Hematopoietic multipotent progenitor cell treated with erythropoietin and hydrocortisone succinate and interleukin-3 and kit ligand, for 15 days (in vitro differentiated cells): ENCODE measurements at places on chromosomes 12 and 14.

- no peak for DNase-seq
Measured at GRCh38 chr14:102969060-102969791, 46.8 kb downstream of the AMN start.

DNA sequence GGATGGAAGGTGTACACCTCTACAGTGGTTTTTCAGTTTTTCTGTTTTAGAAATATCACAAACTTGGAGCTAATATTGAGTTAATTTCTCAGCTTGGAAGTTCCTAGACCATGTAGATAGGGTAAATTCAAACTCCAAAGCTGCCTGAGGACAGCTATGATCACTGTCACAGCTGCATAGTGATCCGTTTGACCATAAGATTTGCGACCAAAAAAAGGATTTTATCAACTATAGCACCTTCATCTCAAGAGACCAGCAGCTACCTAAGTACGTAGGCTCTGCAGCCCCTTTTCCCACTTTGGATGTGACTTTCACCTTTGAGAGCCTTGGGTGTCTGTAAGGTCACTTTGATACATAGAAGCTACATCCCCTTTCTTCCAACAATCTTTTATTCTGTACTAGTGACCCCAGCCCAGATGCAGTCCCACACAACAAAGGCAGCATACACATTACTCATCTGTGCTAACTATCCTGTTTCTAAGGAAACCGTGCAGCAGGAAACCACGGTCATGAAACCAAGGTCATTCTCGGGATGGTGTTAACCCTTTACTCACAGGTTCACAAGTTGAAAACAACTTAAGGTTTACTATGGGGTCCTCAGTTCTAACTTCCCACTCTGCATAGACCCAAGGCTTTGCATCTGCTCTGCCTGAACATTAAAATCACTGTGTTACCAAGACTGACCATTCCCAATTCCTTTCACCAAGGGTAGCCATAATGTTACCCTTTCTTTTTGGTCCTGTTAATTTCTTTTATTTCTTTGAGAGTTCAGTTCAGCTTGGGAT, 75.4 kb downstream of the IFT81 start:
- no peak for DNase-seq

- DNase-seq = no peak
Measured at GRCh38 chr14:76131071-76131965, 20.4 kb upstream of the GPATCH2L start.

DNA sequence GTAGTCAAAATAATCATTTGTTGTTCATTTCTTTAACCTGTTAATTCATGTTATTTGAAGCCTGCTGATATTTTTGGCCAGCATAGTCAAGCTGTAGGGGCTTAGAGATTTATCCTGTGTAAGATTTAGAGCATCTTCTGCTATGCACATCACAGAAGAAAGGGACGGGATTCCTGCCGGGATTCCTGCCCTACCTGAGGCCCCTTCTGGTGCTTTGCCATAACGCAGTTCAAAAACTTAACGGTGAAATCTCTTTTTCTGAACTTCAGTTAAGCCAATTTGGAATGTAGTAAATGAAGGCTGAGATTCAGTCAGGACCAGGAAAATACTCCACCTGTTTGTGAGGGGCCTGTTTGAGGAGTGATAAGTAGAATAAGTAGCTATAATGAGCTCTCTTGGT, 50.7 kb upstream of the TMEM260 start:
- no peak for DNase-seq

GRCh38 chr12:106866426-106867080, 89.2 kb upstream of the TMEM263 start:
- DNase-seq = no peak

DNA sequence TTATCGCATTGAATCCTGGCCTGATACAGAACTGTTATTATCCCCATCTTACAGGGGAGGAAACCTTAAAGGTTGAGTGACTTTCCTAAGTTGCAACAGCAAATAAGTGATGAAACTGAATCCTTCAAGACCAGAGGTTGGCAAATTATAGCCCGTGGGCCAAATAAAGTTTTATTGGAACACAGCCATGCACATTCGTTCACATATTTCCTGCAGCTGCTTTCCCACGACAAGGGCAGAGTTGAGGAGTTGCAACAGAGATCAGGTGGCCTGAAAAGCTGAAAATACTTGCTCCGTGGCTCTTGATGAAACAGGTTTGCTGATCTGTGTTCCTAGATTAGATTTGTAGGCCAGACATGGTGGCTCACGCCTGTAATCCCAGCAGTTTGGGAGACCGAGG, 126.7 kb downstream of the PHETA1 start:
- DNase-seq = no peak

GRCh38 chr12:108369736-108370396, 30.8 kb upstream of the CMKLR1 start:
- no peak for DNase-seq

GRCh38 chr14:100261621-100262020, 22.7 kb downstream of the YY1 start:
- no peak for DNase-seq

GRCh38 chr12:114253976-114254778, 151.8 kb downstream of the TBX5 start:
- DNase-seq = no peak

DNA sequence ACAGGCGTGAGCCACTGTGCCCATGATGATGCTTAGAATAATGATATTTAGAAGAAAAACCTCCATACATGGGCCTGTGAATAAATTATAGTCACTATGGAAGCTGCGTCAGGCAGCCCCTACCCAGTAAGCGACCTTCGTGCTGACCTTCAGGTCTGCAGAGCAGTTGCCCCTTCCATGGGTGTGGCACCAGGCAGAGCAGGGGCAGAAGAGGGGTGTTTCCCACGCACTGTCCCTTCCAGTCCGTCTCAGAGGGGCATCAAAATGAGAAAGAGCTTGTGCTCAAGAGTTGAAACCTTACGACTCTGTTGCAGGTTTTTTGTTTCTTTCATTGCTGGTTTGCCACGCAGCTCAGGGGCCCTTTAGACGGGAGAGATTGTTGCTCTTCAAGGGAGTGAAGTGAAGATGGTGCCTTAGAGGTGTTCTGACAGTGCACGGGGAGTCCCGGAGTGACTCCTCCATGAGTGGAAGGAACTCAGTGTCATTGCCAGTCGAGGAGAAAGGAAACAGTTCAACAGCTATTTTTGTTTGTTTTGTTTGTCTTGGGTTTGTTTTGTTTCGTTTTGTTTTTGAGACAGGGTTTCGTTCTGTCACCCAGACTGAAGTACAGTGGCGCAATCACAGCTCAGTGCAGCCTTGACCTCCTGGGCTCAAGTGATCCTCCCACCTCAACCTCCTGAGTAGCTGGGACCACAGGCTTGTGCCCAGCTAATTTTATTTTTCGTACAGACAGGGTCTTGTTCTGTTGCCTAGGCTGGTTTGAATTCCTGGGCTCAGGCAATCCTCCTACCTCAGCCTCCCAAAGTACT, 13.9 kb downstream of the CKB start:
- DNase-seq = no peak

- DNase-seq = no peak
Measured at GRCh38 chr12:32989705-32990104, 93.1 kb upstream of the PKP2 start.

GRCh38 chr12:25590011-25590721, 37.1 kb upstream of the LMNTD1 start:
- no peak for DNase-seq

DNA sequence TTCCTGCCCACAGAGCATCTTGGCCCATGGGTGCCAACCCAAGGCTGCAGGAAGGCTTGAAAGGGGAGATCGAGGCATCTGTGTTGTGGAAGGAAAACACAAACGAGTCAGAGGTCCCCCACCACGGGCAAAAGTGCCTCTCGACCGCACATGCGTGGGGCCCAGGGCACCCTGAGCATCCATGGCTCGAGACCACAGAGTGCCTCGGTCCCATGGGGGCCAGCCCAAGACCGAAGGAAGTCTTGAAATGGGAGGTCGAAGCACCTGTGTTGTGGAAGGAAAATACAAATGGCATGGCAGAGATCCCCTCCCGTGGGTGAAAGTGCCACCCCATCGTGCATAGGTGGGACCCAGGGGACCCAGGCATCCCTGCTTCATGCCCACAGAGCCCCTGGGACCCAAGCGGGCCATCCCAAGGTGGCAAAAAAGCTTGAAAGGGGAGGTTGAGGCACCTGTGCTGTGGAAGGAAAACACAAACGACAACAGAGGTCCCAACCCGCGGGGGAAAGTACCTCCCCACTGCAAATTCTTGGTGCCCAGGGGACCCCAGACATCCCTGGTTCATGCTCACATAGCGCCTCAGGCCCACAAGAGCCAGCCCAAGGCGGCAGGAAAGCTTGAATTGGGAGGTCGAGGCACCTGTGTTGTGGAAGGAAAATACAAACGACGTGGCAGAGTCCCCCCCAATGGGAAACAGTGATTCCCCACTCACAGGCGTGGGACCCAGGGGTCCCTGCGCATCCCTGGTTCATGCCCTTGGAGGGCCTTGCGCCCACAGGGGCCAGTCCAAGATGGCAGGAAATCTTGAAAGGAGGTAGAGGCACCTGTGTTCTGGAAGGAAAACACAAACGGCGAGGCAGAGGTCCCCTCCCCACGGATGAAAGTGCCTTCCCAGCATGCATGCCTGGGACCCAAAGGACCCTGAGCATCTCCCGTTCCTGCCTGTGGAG, 373.0 kb downstream of the ALG10 start:
- no peak for DNase-seq

DNA sequence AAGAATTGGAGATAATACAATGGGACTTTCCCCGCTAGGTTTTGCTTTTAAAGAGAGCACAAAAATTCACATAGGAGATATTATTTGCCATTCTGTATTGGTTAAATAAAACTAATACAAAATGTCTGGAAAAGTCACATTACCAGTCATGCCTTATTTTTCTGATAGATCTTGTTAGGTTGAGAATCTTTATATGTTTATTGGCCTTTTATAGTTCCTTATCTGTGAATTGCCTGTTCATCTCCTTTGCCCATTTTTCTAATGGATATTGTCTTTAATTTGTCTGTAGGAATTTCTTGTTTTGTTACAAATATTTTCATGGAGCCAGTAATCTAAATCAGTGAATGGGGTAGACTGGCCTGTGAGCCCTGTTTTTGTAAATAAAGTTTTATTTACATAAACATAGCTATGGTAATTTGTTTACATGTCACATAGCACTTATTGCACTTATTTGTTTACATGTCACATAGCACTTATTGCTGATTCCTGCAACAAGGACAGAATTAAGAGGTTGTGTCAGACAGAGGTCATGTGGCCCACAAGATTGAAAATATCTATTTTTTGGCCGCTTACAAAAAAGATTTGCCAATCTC, 65.0 kb downstream of the ATF7IP start:
- DNase-seq = no peak

DNA sequence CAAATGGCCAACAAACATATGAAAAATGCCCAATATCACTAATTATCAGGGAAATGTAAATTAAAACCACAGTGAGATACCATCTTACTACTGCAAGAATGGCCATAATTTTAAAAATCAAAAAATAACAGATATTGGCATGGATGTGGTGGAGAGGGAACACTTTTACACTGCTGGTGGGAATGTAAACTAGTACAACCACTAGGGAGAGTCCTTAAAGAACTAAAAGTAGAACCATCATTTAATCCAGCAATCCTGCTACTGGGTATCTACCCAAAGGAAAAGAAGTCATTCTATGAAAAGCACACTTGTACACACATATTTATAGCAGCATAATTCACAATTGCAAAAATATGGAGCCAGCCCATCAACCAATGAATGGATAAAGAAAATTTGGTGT, 459.7 kb downstream of the GXYLT1 start:
- DNase-seq = no peak

DNA sequence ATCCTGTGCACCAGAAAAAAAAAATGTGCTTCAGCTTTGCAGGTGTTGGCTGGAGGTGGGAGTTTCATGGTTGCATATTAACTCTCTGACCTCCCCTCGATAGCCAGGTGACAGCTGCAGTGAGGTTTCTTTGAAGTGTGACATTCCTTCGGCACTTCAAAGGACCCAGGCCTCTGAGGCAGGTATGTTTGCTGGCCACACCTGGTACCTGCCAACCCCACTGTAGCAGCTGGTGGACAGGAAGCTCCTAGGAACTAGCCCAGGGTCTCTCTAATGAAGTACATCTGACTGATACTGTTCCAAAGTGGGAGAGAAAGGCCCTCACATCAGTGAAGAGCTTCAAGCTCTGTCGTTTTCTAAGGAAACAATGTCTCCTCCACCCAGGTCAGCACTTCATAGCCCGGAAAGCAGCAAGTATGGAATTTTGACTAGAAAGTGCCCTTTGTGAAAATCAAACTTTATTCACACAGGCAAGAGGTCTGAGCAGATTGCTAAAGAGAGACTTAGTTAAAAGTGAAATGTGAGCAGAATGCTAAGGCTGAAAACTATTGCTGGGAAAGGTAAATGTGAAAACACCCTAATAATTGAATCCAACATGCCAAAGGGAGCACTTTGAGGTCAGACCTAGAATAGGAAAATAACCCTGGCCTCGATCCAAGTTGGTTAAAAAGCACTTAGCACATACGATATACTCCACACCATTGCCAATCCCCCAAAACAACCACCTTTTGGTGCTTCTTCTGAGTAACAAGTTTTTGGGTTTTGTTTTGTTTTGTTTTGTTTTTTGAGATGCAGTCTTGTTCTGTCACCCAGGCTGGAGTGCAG, 71.3 kb downstream of the PHLDA1 start:
- no peak for DNase-seq

GRCh38 chr12:14275886-14276285, 89.6 kb upstream of the ATF7IP start:
- no peak for DNase-seq

GRCh38 chr12:56801661-56802622, 38.8 kb downstream of the HSD17B6 start:
- no peak for DNase-seq

DNA sequence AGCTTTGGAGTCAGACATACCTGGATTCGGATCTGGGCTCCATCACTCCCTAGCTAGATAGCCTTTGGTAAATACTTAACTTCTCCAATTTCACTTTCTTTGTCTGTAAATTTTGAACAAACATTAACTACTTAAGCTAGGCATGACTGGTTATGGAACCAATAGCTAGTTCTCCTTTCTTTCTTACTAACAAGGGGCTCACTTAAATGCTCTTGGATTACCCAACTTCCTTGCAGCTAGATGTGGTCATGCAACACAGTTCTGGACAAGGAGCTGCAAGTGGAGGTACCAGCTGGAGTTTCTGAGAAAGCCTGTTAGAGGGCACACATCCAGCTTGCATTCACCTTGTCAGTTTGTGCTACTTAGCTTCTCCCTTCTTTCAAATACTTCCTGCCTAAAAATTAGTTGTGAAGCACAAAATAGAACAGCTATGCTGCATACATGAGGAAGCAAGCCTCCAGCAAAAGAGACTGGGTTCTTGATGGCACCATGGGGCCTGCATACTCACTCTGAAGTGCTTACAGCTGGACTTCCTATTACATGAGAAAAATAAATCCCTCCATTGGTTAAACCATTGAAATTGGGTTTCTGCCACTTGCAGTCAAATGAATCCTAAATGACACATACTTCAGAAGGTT, 210.1 kb upstream of the EEA1 start:
- no peak for DNase-seq

- no peak for DNase-seq
Measured at GRCh38 chr12:105164068-105164467, 56.5 kb downstream of the WASHC4 start.

DNA sequence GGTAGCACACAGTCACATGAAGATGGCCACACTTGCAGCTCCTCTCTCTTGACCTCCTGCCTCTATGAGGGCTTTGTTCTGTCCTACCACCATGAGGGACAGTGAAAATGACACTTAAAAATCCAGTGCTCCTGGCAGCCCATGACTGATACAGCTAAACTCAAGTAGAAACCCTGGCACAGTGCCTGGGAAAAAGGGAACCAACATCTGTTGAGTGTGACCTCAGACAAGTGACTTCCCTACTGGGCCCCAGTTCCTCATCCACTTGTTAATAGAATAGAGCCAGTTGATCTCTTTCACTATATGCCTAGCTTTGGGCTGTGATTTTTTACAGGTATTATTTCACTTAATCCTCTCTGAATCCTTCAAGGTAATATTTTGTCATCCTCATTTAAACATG, 4.8 kb downstream of the GUCY2C start:
- DNase-seq = no peak
